ENCODE measurements at places on chromosomes 12 and 14.
A peak's percentile ranks its signal among the peaks of the same experiment; 100 is the strongest.

- DNase-seq: no peak
These were observed 20.1 kb upstream of the LDHB start for GRCh38 chr12:21677622-21678277.

DNA sequence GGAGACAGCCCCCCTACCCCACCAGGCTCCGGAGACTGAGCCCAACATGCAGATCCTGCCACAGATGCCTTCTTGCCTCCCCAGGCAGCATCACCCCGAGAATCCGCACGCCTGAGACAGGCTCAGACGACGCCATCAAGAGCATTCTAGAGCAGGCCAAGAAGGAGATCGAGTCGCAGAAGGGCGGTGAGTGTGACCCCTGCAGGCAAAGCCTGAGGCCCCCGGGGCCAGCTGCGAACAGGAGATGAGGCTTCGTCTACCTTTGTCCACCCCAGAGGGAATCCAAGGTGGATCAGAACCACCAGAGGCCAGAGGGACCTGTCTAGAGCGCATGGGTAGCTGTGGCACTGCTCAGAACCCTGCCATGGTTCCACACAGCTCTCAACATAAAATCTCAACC is 56.9 kb downstream of the PHETA1 start:
- no peak for DNase-seq

DNA sequence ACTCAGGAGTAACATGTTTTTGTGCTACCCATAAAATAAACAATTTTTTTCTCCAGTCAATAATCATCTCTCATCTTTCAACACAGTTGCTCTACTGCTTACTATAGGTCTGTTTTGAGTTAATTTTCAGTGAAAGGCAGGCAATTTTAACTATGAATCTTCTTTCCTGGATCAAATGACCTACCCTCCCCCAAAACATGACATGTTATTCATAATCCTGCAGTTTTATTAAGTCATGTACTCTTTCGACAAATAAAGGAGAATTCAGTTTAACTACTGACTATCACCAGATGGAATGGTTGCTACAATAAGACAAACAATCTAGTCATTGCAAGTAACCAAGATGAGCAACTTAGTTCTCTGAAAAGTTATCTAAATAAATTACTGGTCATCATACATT is 106.0 kb upstream of the FAR2 start:
- DNase-seq: peak; percentile 19

DNA sequence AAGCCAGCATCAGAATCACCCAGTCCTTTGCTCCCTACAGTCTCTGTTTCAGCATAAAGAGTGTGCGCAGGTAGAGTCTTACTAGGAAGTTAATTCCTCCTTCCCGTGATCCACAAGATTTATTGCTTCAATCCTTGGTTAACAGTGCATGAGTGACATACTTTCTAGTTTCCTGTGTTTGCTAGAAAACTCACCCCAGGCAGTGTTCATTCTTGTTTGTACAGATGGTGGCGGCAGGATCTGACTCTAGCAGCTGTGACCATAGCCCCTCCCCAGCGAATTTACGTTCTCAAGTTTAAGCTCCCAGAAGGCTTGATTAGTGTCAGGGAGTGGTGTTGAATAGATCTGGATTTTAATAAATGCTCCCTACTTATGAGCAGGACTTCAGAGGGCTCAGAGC is 75.9 kb upstream of the ANO2 start:
- DNase-seq: no peak

GRCh38 chr12:48285751-48286650 is 64.7 kb downstream of the ZNF641 start:
- no peak for DNase-seq

Measured in HS-5 (cell line).